ENCODE measurements at places on chromosomes 7 and 10.

DNA sequence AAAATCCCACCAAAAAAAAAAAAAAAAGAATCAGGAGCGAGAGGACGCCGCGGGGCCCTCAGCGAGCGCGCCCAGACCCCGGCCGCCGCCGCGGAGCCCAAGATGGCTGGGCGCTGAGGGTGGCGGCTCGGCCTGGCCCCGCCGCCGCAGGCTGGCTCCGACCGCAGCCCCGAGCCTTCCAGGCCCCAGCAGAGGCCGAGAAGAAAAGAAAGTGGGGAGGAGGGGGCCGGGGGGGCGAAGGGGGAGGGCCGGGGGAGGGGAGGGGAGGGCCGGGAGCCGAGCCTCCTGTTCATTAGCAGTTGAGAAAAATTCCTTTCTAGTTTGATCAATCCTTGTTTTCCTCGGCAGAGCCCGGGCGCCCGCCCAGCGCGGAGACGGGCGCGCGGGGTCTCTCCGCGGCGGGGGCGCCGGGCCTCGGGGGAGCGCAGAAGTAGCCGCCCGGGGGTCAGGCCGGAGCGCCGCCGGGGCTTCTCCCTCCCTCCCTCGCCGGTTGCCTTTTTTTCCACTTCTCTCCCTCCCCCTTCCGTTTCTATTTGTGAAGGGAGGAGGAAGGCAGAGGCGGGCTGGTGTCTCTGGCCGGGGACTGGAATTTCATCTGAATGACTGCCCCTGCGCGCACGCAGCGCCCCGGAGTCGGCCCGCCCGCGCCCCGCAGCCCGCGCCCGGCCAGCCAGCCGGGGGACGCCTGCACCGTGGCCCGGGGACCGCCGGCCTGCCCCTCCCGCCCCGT, 778 bp upstream of the TRIM8 start:
- DNase-seq, result peak; percentile 76

DNA sequence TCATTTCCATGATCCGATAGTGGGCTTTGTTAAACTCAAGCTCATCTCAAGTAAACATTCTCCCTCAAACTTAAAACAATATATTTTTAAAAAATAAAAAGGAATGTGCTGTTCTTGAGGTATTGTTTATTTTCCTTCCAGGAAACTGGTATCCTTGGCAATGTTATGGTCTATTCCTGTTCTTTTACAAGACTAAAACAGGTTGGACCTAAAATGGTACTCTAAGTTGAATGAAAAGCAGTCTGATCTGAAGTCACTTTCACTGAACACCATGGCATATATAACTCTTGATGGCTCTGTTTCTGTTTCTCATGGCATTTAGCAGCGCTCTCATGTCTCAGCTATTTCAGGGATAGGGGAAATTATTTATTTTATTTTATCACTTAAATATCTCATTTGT, 70.1 kb downstream of the PODXL start:
- DNase-seq, result no peak

- peak; percentile 49 for DNase-seq
Observed at GRCh38 chr10:28302012-28302637, 739 bp downstream of the MPP7 start.

GRCh38 chr10:24603333-24603732, 120.4 kb downstream of the ARHGAP21 start:
- DNase-seq, result no peak

DNA sequence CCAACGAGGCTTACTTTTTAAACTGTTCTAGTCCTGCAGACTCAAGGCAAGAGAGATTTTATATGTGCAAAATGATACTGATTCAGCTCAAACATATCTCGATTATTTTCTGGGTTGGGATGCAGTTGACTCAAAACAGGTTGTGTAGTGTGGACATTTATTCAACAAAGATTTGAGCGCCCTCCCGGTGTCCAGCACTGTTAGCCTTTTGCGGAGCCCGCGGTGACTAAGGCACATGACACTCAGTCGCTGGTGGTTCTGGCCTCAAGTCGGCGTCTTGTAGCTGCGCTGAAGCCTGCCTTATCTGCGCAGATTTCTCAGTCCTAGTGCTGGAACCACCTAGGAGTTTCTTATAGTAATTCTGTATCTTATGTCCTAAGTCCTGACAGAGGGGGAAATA, 938 bp upstream of the CADPS2 start:
- peak; percentile 75 for DNase-seq

DNA sequence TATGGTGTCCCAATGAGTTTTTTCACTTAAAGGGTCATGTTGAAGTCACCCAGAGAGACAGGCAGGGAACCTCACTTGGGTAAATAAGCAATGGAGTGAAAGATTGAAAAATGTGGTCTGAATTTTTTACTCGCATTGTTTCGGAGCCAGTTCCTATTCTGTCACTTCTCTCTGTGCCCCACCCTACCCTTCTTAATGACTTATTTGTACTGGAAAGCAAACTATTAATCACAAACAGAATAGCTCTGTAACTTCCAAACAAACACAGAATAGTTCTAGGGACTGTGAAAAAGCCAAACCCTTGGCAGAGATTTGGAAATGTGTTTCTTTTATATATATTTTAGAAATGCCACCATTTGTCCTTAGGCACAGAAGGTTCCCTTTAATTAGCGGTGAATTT, 76.0 kb downstream of the LRMDA start:
- DNase-seq, result no peak

- DNase-seq, result no peak
Observed at GRCh38 chr7:96144260-96144526, 177.7 kb downstream of the SLC25A13 start.

DNA sequence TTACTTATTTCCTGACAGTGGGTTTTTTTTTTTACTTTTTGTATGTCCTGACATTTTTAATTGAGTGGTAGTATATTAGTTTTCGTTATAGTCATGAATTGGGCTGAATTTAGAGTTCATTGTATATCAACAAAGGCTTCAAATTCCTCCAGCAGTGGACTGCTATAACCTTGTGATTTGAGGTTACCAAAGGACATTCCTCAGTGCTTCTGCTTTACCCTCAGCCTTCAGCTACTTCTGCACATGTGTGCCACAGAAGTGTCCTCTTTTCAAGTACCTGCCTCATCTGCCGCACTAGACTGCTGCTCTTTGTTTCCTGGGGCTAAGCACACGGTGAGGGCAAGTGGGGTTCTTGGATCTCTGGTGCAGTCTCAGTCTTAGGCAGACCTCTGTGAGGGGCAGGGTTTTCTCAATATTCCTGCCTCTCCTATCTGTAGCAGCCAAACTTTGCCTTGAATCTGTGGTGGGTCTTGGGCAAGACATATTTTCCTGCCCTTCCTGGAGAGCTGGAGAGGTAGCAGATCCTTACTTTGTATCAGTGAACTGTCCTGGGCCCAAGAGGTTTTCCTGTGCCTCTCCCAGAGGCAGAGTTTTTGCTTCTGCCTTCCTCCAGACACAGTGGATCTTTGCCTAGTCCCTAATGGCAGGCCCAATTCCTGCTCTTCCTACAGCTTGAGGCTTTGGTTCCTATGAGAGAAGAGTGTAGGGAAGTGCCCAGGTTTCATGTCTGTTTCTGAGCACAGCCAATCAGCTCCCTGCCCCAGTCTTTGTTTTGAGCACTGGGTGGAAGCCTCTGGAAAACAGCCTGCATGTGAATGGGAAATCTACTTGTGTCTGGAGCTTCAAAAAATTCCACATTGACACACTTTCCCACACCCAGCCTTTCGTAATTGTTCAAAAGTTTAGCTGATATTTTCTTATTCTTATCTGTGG, 39.0 kb upstream of the STRIP2 start:
- DNase-seq, result no peak

DNA sequence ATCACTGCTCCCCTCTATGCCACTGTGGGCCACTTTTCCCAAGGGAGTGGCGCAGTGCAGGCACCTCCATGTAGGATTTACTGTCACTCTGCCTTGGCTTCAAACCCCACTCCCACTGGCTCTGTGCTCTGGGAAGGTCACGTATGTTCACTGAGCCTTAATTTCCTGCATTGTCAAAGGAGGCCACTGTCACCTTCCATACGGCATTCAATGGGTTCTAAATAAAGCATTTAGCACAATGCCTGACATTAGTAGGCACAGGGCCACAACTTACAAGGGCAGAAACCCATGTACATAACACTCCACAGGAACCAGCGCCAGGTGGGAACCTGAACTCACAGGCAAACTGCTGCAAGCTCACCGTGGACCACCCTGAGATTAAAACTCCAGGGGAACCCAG, 196.4 kb downstream of the USP6NL start:
- DNase-seq, result no peak

GRCh38 chr7:122299624-122300210, 4.8 kb downstream of the FEZF1 start:
- DNase-seq, result peak; percentile 79

DNA sequence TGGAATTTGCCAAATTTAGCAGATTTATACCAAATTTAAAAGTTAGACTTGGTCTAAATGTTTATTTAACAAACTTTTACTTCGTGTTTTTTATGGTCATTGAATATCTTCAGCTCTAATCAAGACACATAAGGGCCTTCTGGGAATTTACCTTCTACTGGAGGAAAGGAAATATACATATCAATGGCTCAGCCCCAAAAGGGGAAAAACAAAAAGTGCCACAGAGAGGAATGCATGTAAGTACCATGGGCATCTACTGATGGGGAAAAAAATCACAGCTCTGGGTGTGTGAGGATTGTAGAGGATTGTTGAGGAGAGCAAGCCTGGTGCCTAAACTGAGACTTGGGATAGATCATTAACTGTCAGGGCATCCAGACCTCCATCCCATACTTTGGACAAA, 260.3 kb downstream of the SORCS1 start:
- DNase-seq, result peak; percentile 35

DNA sequence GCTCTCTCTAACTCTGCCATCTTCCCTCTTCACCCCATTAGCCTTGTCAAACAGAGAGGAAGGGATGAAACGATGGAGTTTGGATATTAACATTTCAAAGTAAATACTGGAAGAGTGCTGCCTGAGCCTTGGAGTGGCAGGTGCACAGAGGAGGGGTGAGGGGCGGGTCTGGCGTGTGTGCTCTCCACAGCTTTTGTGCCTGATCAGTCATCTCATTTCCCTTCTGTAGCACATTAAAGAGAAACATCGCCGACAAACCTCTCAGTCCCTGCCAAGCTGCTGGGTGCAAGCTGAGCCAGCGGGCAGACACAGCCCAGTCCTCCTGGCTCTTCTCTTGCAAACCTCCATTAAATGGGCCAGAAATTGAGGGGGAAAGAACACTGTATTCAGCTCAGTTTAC, 76.2 kb downstream of the SLIT1 start:
- no peak for DNase-seq

DNA sequence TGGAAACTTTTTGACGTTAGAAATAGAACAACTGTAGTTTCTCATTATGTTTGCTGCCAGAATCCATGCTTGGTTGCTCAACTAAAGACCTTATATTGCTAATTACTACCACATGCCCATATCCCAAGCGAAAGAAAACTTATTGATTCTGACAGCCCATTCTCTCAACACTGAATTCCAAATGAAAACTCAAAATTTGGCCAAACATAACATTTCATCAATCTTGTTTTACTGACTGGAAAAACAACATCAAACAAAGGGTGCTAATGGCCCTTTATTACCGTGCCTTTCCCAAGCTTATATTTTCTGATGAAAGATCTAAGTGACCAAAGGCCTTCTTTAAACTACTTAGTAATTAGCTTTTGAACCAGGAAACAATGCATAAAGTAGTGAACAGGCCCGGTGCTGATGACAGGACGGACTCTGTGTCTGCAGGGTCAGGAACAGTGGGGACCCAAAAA, 531.8 kb downstream of the KCNMA1 start:
- no peak for DNase-seq

GRCh38 chr10:84204122-84204521, 9.8 kb downstream of the CDHR1 start:
- peak; percentile 74 for DNase-seq

GRCh38 chr7:37007691-37008090, 283.4 kb upstream of the AOAH start:
- no peak for DNase-seq

- DNase-seq, result no peak
Observed at GRCh38 chr10:113857210-113857609, 2.7 kb downstream of the NHLRC2 start.

DNA sequence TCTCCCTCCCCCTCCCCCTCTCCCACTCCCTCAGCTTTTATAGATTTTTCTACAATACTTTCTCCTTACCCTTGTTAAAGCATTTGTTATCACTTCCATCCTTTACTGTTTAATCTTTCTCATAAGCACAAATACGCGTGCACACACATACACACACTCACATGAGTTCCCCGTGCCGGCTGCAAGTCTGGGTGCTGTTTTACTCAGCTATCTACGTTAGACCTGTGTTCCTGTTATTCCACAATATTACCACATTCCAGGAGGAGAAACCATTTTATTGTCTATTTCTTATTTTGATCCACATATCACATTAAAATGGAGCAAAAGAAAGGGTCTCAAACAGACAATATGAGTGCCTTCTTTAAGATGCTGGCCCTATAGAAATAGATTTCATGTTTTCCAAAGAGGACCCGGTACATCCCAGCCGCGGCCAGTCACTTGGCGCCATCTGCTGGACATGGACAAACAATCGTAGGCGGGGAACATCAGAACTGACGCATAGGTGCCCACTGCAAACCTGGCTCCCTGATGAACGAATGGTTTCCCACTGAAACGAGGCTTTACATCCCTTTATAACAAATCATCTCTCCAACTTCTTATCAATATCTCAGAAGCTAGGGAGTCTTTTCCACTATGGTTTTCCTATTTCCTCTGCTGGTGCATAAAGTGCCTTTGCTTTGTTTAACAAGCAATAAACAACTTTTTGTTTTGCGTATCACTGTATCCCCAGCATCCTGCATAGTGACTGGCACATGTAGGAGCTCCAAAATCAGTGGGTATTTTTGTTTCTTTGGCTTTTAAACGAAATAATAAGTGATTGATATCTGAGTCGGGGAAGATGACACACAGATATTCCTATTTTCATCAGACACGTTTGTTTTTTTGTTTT, 25.2 kb upstream of the OPTN start:
- DNase-seq, result peak; percentile 89

DNA sequence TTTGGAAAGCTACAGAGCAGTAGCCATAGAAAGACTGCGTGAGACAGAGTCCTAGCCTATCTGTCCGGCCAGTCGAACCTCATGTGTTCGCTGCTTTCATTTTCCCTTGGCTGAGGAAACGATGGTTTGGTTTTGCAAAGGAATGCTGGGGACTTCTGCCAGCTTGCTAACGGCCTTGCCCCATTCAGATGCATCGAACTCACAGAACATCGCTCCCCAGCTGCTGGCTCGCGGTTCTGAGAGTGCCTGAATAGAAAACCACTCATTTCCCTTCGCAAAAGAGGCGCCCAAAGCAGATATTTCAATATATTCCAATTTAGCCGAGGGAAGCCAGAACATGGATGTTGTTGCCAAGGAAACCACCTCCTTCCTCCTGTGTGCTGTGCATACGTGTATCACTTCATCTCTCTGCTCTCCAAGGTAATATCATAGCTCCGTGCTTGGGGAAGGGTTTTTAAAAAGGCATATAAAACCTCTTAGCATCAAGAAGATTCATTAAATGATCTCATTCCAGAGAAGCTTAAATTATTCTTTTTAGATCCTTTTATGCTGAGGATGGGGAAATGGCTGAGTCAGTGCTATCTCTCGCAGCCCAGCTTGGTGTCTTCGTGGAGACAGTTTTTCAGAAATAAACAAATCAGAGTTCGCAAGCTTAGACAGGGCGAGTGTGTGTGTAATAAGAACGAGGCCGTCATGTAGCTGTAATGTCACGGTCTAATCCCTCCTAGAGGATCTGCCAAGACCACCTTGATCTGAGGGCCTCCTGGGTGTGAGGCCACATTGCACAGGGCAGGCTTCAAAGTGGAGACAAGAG, 215.2 kb downstream of the RPS24 start:
- DNase-seq, result no peak

All from GM23338 (cell line).